ENCODE measurements at places on chromosomes 3 and 15. TPM values are rescaled to one million over a fixed set of nuclear protein-coding genes. Genes with fewer than 3 reads are reported as not detected.

DNA sequence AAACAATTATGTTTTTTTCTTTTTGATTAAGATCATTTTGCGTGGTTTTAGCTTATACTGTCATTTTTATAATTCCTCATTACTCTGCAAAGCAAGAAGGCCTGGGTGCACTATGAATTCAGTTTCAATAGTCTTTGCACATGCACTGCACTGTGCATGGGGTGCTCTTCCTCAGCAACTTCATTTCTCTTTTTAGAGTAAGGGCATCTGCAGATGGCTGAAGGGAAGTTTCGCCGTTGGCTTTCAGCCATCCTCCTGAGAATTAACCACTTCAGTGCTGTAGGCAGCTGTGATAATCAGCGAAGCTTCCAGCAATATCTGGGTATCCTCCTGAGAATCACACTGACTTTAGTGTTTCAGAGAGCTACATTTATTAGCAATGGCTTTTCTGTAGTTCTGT is 284.8 kb downstream of the GBE1 start:
- no peak overlapping the region for H3K27ac ChIP-seq
- H3K4me3 ChIP-seq, result no peak overlapping the region
- H3K36me3 ChIP-seq, result no peaks in the 10 kb centered on the region
- H3K4me1 ChIP-seq, result no peaks in the 10 kb centered on the region
- DNase-seq, result no peak
- H3K27me3 ChIP-seq, result no peaks in the 10 kb centered on the region

GRCh38 chr3:71282976-71283375 is 300.6 kb downstream of the FOXP1 start:
- DNase-seq, result no peak
- no peak overlapping the region for H3K4me3 ChIP-seq
- H3K36me3 ChIP-seq, result no peaks in the 10 kb centered on the region
- no peaks in the 10 kb centered on the region for H3K4me1 ChIP-seq

Gene ZFAND6
- 40.4 TPM for total RNA-seq

GRCh38 chr3:13064159-13064868 is 8.9 kb downstream of the IQSEC1 start:
- H3K4me3 ChIP-seq, result no peak overlapping the region
- peaks cover 6% of the 10 kb centered on the region for H3K36me3 ChIP-seq
- no peak for DNase-seq
- H3K27me3 ChIP-seq, result no peaks in the 10 kb centered on the region

DNA sequence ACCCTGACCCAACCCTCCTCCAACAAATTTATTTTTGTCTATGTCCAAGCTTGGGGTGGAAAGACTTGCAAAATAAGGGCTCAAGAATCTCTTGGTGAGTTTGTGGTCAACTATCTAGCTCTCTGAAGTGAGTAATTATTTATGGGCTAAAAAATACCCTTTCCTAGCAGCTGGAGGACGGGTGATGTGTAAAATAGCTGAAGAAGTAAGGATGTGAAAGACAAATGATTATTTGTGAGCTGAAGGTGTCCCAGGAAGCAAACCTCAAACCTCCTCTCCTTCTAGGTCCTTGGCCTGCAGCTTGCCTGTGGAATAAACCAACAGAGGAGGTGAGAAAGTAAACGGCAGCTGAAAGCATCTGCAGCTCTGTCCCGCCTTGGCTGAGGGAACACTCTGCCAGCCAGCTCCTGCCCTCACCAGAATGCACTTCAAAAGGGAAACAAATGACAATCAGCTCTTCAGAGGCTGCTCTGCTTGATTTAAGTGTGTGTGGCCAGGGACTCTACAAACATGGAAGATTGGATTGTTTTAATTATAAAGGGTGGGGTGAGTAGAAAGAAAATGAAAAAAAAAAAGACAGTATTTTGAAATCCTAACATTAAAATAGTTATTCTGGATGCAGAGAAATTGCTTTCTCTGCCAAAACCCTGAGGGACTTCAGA is 60.3 kb downstream of the TM4SF4 start:
- peaks cover 5% of the 10 kb centered on the region for H3K4me1 ChIP-seq
- no peak overlapping the region for H3K27ac ChIP-seq
- H3K27me3 ChIP-seq, result peaks cover 6% of the 10 kb centered on the region
- H3K4me3 ChIP-seq, result no peak overlapping the region
- H3K36me3 ChIP-seq, result no peaks in the 10 kb centered on the region

- DNase-seq, result no peak
- no peak overlapping the region for H3K27ac ChIP-seq
- H3K4me3 ChIP-seq, result no peak overlapping the region
These were observed 56.0 kb upstream of the MME start for GRCh38 chr3:155024006-155024638.

- H3K36me3 ChIP-seq, result no peaks in the 10 kb centered on the region
- no peak overlapping the region for H3K27ac ChIP-seq
- no peak overlapping the region for H3K4me3 ChIP-seq
- peaks cover 6% of the 10 kb centered on the region for H3K4me1 ChIP-seq
- H3K27me3 ChIP-seq, result peaks cover 5% of the 10 kb centered on the region
These were observed 239.9 kb downstream of the TLE3 start for GRCh38 chr15:69857686-69858391.

GRCh38 chr15:58258501-58259292 is 120.5 kb downstream of the AQP9 start:
- DNase-seq, result no peak
- no peaks in the 10 kb centered on the region for H3K36me3 ChIP-seq
- no peaks in the 10 kb centered on the region for H3K4me1 ChIP-seq
- H3K27me3 ChIP-seq, result peaks cover 20% of the 10 kb centered on the region
- no peak overlapping the region for H3K4me3 ChIP-seq
- H3K27ac ChIP-seq, result no peak overlapping the region

DNA sequence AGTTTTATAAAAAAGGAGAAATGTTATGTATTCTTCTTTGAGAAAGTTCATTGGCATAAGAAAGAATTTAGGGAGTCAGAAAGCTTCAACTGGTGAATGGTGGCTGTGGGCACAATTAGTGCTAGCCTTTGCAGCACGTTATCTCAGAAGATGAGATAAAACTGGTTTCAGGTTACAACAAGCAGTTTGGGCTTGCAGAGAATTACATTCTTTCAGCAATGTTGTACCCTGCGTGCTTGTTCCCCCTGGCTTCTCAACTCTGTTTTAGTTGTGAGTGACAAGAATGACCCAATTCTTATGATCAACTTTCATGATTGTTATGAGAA is 31.6 kb upstream of the ACP3 start:
- no peak overlapping the region for H3K27ac ChIP-seq
- no peak overlapping the region for H3K4me3 ChIP-seq
- no peak for DNase-seq
- H3K36me3 ChIP-seq, result no peaks in the 10 kb centered on the region
